ENCODE measurements at places on chromosomes 3 and 15.

DNA sequence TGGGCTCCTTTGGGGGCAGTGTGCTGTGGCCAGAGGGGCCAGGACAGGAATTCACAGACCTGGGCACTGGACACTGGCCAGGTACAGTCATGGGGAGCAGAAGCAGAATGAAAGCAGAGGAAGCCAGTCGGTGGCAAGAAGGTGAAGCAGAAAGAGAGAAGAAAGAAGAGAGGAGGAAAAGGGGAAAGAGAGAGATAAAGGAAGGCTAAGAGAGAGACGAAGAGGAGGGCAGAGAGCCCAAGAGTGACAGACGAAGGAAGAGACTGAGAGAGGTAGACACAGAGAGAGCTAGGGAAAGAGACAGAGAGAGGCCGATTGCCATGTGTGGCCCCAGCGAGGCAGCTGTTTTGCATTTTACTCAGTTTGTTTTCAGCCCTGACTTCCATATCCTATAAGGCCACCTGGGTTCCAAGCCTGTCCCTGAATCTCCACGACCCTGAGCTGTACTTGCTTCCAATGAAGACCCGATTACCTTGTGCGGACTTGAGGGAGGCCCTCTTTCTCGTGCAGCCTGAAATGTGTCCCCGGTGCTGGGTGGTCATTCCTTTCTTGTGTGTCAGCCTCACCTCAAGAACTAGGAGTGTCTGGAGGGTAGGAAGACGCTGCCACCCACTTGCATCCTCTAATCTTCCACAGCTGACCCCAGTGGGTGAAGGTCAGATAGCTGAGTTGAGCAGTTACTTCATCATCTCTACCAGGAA is 73.9 kb downstream of the LSM3 start:
- no peak for DNase-seq

- no peak for DNase-seq
Measured at GRCh38 chr3:3109407-3110298, 521 bp downstream of the IL5RA start.

GRCh38 chr3:161296814-161297213 is 74.5 kb downstream of the SPTSSB start:
- DNase-seq = no peak

- DNase-seq = no peak
Measured at GRCh38 chr15:51736069-51736468, 1.4 kb downstream of the LYSMD2 start.

DNA sequence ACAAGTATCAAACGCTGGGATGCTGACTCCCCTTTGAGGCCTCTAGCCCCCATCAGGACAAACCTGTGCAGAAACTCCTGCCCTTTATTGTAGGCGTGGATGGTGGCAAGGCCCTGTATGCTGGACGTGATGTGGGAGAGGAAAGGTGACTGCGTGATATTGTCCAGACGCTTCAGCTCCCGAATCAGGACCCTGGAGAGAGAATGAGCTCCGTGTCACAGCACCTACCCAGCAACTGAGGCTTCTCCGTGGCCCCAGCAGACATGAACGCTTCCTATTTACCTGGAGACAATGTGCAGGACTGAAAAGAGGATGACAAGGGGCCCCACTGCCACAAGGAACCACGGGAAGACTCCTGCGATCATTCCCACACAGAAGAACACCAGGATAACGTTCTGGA is 65.0 kb upstream of the PARL start:
- no peak for DNase-seq

- no peak for DNase-seq
Measured at GRCh38 chr3:69791106-69791505, 51.8 kb downstream of the MITF start.

DNA sequence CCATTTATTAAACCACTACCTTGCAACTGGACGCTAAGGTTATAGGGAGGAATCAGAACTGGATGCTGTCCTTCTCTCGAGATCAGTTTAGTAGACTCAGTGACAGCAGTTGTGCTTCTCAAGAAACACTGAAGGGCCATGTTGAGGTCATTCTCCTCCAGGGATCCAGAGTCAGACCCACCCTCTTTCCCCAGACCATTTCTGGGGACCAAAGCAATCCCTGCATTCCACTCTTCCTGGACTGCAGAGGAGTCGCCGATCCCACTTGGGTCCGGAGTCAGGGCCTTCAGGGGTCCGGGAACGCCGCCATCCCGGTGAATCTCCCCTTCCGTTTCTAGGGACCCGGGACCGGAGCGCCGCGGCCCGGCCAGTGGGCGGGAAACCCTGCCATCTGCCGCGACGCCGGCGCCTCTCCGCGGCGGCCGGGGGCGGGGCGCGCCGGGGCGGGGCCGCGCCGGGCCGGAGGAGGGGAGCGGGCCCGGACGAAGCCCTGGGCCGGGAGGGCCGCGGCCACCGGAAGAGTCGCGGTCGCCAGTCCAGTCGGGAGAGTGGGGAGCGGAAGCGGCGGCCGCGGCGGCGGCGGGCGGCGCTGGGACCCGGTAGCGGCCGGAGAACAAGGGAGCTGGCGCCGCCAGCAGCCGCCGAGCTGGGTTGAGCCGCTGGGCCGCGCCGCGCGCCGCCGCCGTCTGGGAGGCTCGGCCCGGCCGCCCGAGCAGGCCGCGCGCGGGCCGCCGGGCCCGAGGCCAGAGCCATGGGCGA is at the start of gene DVL3:
Gene DVL3 (plus strand): TSS at position 493 of the 759 bp plus-strand sequence. CDS start 259 bp downstream, at position 752.
- DNase-seq = no peak

DNA sequence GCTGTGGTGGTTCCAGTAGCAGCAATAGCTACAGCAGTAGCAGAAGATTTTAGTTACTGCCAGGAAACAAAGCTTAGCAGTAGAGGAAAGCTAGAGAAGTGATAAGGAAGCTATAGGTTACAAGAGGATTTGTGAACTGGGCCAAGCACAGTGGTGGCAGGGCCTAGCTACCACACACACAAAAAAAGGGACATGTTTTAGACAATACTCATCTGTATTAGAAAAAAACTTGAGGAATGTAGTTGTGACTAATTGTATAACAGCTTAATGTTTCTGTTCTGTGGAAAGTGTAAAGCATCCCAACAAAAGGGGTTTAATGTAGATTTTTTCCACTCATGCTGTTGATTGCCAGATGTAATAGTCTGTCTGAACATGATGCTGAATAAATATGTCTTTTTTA is 29.9 kb upstream of the PFN2 start:
- no peak for DNase-seq

- no peak for DNase-seq
Measured at GRCh38 chr3:98903705-98904481, 2.4 kb upstream of the DCBLD2 start.

DNA sequence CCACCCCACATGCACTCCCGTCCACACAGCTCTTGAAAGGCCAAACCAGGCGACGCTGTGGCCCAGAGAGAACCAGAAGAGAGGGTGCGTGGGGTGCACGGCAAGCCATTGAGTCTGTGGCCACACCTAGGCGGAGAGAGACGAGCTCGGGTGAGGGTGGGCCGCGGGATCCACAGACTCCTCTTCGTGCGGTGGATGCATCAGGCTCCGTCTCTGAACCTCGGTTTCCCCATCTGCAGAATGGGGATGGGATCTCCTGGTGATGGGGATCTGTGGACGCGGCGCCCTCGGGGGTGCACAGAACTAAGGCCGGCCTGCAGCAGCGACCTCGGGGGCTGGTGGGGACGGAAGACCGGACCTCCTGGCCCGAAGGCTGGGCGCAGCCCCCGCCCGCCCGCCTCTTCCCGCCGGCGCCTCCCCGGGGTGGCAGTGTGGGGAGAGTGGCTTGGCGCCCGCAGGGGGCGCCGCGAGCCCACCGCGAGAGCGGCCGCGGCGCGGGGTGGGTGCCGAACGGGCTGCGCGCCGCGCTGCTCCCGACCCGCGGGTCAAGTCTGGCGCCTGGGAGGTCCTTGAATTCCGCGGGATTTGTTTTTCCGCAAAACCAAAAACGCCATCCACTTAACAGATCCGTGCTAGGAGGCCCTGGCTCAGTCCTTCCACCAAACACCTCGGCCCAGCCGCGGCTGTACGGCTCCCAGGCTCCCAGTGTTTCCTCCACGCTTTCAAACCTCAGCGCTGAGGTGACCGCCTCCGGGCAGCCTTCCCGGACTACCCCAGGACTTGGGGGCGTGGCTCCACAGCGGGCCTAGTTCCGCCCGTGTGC is 13.2 kb upstream of the ADPGK start:
- DNase-seq = no peak

DNA sequence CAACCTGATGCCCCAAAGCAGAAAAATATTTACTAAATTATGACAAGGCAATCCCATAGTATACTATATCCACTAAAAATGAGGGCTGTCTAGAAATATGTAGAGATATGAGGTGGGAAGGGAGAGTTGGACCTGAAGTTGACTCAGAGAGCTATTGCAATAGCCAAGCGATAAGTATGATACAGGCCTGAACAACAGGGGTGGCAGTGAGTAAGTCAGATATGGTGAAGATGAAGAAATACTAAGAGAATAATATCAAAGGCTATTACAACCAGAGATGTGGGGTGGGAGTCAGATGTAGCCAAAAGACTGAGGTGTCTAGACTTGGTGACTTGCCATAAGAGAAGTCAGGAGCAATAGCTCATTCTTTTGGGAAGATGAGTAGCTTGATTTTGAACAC is 9.2 kb downstream of the HSPBAP1 start:
- no peak for DNase-seq

DNA sequence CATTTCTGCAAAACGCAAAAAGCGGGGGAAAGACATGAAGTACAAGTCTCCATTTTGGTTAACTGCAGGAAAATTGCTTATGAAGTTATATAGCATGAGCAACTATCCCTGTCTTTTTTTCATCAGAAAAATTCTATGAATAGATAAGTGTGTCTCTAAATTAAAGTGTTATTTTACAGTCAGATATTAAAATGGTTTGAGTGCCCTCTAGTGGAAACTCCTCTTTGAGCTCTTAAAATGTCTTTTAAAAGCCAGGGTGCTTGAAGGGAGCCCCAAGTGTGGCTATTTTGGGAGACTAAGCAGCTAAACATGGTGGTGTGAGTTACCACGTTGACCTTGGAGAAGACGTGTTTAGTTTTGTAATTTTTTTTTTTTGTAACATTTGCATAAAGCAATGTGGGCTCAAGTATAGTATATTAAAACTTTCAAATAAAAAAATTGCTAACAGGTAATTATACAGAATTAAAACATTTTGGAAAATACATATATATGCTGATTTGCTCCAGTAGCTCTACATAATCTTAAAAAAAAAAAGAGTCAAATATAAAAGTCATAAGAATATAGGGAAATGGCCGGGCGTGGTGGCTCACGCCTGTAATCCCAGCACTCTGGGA is 77.2 kb downstream of the PPP2R3A start:
- DNase-seq = peak; percentile 9

DNA sequence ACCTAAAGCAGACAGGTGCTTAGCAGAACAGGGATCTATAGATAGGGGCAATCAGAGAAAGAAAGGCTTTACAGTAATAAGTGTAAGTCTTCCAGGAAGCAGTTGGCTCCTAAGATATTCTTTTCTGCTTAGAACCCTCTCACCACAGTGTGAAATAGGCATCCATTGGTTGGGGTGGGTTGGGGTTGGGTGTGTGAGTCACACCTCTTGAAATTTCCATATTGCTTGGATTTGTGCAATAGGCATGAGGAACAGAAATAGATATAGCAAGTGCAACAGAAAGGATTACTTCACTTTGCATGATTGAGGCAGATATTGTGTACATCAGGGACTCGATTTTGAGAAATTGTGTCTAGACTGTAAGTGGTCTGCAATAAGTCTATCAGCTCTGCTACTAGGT is 200.1 kb upstream of the GAP43 start:
- DNase-seq = no peak

- no peak for DNase-seq
Measured at GRCh38 chr15:70853318-70853972, 512 bp downstream of the LARP6 start.

- no peak for DNase-seq
Measured at GRCh38 chr3:61343543-61343942, 92.3 kb upstream of the FHIT start.

GRCh38 chr3:36097209-36097608 is 283.1 kb upstream of the STAC start:
- DNase-seq = no peak

- DNase-seq = no peak
Measured at GRCh38 chr3:62942227-62942626, 67.0 kb upstream of the CADPS start.

DNA sequence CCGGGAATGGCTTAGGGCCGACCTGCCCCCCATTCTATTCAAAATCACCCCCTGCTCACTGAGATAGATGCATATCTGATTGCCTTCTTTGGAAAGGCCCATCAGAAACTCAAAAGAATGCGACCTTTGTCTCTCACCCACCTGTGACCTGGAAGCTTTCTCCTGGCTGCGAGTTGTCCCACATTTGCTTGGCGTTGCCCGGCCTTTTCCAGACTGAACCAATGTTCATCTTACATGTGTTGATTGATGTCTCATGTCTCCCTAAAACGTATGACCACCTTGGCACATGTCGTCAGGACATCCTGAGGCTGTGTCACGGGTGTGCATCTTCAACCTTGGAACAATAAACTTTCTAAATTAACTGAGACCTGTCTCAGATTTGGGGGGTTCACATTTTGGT is 3.4 kb upstream of the MUC20 start:
- no peak for DNase-seq

DNA sequence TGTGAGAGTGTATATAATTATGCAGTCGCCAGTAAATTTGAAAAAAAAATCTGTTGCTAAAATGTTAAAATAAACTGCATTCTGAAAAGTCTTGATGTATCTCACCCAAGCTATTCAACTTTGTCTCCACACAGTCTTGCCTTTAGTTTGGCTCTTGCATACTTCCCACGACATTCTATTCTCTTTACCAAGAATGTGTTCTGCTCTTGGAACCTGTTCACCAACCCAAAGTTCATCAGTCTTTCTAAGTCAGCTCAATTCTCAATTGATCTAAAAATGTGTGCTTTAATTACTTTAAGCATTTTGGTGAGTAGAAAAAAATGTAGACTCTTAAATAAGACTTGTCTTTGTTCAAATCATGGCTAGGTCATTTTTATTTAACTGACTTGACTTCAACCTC is 657.7 kb upstream of the TBL1XR1 start:
- DNase-seq = no peak

DNA sequence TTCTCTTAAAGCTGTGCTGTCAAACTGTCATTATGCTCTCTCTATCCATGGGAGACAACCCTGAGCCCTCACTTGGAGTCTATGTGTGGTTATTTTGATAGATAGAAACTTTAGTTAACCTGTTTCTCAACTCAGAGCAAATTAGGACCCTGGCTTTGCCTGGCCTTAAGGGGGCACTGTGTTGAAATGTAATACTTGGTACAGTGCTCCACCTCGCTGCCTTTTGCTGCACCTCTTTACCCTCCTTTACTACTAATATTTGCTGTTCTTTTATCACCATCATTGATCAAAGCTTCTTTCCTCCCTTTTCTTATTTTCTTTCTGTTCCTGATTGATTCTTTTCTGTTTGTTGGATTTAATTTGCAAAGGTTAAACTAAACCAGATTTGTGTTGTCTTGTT is 34.3 kb downstream of the STT3B start:
- no peak for DNase-seq

Measured in BJ (cell line).